ENCODE measurements at places on chromosomes 3 and 15.

- DNase-seq, result no peak
Observed at GRCh38 chr15:62545467-62546227, 380.6 kb upstream of the C2CD4B start.

DNA sequence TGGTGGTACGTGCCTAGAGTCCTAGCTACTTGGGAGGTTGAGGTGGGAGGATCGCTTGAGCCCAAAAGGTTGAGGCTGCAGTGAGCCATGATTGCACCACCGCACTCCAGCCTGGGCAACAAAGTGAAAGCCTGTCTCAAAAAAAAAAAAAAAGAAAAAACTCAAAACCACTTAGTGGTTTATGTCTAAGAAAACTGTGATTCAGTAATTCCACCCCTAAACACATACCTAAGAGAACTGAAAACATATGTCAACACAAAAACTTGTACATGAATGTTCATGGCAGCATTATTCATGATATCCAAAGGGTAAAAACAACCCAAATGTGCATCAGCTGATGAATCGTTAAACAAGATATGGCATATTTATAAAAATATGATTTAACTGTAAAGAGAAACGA, 14.3 kb downstream of the SPG21 start:
- DNase-seq, result no peak

GRCh38 chr3:183551930-183552329, 3.6 kb downstream of the KLHL6 start:
- DNase-seq, result no peak

DNA sequence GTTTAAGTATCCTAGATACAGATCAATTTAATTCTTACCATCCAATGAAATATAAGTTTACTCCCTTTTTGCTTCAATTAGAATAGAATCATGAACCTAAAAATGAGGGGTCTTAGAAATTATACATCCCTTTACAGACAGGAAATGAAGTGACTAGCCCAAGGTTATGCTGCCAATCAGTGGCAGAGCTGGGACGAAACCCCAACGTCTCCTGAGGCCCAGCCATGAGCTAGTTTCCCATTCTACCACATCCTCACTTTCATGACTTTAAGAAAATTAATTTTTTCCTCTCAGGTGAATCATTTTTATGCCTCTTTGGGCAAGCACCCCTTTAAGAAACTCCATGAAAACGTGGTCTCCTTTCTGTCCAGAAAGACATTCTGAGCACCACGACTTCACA, 11.2 kb downstream of the LRIG1 start:
- no peak for DNase-seq

GRCh38 chr3:188826574-188826973, 345.2 kb upstream of the TPRG1 start:
- DNase-seq, result no peak
